PC-9 (cell line): ENCODE measurements at places on chromosomes 1 and 21. TPM values are rescaled to one million over a fixed set of nuclear protein-coding genes. Genes with fewer than 3 reads are reported as not detected.

GRCh38 chr1:93584261-93585003, 97.2 kb downstream of the BCAR3 start:
- DNase-seq, result no peak

DNA sequence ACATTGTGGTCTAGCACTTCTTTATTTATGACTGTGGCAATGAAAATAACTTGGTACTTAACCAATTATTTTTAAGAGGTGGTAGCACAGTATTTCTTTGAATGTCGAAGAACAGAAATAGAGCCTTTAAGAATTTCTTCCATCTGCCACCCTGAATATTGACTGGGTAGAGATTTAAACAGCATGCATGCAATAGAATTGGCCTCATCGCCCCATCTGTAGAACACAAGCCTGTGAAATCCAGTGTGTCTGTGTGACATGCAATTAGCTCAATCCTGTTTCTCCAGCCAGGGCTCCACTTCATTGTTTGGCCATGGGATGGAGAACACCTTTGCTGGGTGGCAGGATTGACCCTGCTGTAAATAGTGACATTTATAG, 17.1 kb upstream of the KLHDC8A start:
- no peak for DNase-seq

DNA sequence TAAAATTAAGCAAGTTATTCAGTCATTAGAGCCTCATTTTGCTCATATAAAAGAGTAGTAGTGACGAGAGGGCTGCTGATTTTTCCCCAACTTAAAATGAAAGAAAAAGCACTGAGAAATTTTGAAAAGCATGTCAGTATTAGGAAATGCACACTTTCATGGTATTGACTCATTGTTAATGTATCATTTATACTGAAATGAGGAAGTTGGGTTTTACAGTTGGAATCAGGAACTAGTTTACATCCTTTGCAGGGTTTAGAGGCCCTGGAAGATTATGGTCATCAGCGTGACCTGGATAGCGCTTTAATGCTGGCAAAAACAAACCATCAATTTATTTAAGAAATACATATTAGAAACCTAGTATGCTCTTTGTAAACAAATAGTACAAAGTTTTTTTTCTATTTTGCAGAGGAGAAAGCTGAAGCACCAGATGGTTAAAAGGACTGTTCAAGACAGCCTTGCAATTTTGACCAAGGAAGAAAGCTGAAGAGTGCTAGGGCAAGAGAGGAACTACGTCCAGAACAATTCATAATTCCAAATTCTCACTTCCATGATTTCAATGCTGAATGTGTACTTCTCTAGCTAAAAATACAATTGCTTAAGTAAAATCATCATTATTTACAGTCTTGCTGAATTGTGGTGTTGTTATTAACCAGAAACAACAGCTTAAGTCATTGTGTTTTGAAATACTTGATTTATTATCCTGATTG, 94.8 kb upstream of the SGIP1 start:
- DNase-seq, result no peak

DNA sequence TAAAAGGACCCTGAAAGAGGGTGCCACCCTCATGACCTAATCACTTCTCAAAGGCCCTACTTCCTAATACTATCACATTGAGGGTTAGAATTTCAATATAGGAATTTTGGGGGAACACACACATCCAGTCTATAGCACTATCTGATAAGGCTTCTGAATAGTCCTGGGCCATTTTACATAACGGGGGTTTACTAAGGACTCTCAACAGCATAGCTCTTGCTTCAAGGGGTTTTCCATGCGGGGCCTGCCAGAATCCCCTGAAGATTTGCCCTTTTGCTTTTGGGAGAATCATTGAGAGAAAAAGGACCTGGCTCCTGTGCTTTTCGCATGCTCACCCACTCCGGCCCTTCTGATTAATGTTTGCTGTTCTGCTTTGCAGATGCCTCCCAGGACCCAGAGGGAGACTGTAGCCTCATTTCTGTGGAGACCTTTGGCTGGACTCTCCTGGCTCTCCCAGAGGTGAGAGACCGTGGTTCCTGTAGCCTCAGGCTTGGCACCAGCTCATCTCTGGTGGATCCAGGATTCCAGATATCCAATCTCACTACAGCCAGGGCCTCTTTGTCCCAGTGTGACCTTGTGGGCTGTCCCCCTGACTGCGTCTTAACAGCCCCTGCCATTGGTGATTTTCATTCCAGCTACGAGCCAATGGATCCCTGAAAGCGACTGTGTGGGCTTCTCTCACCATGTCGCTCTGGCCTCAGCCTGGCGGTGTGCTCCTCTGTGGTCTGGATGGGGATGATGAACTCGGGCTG, 72.6 kb downstream of the DDR2 start:
- no peak for DNase-seq

GRCh38 chr1:32869923-32870614, 643 bp downstream of the FNDC5 start:
- DNase-seq, result no peak

DNA sequence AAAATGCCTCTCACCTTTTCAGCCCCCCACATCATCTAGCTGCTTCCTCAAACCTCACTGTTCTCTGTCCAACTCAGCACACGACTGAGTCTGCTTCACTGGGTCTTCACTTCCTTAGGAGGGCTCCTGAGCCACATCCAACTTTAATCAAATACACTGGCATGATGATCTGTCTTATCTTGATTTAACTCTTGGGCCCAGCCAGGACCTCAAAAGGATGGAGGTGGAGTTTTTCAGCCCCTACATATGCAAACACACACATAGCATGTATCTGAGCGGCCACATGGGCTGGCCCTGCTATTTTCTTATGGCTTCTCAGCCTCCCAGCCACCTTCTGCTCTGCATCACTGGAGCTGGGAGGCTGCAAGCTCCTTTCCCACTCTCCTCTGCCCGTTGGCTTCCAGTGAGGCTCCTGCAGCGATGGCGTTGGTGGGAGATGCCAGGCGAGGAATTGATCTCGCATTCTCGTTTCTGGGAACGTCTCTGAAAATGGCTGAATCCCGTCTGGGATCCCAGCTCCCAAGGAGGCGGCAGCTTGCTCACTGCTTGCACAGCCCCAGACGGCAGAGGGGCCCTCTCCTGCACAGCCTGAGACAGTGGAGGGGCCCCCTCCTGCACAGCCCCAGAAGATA, 1.8 kb upstream of the PRXL2B start:
- no peak for DNase-seq

GRCh38 chr1:31624309-31624708, 6.8 kb downstream of the HCRTR1 start:
- no peak for DNase-seq

DNA sequence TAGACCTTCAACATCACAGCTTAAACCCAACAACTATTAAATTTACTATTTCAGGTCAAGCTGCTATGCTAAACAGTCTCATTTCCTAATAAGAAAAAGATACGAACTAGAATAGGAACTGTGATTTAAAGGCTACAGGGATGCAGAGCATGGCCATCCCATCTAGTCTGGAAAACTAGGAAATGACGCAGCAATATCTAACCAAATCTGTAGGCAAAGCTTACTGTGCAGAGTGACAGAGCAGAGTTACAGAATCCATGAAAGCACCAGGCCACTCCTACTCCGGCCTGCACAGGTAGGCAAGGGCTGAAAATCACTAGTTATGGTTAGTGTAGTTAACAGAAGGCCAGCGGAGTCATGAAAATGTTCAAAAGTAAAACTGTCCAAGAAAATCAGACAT, 2.1 kb downstream of the HLCS start:
- DNase-seq, result no peak

The TTC39A gene
- 7.3 and 10.4 TPM in 2 replicates for total RNA-seq

The CA6 gene
- total RNA-seq, result not detected in 2 replicates
